ENCODE measurements at places on chromosomes 6 and 20. TPM values are rescaled to one million over a fixed set of nuclear protein-coding genes. Genes with fewer than 3 reads are reported as not detected.

GRCh38 chr6:53431704-53432103, 83.0 kb upstream of the ELOVL5 start:
- H3K27me3 ChIP-seq = no peaks in the 10 kb centered on the region
- H3K4me3 ChIP-seq = no peak overlapping the region
- no peaks in the 10 kb centered on the region for H3K36me3 ChIP-seq
- peaks cover 32% of the 10 kb centered on the region for H3K4me1 ChIP-seq

DNA sequence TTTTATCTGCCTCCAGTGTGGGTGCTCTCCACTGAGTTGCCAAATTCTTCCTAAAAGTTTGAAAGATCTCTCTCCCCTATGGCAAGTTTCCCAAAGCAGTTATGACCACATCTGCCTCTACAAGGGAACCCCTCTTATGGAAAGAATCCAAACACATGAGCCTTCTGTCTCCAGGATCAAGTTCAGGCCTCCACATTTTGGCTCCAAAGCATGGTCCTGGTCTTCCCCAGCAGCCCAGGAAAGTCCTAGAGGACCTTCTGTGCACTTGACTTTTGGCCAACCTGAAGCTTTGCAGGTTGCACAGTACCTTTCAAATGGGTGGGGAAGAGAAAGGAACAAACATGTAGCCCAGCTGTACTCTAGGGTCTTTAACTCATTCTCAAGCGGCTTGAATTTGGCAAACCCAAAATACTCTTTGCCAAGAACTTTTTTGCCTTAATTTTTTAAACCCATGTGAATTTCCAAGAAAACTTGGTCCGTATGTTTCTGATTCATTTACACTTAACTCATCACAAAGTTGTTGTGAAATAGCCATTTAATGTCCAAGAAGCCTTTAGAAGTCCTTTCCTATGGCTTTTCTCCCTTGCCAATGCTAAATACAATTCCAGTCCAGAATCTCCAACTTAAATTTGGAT, 240.1 kb upstream of the TBX18 start:
- no peak for DNase-seq
- H3K36me3 ChIP-seq = no peaks in the 10 kb centered on the region
- H3K27me3 ChIP-seq = no peaks in the 10 kb centered on the region
- no peaks in the 10 kb centered on the region for H3K4me1 ChIP-seq
- H3K27ac ChIP-seq = no peak overlapping the region
- no peak overlapping the region for H3K4me3 ChIP-seq

WFDC11 gene
- not detected for total RNA-seq

GRCh38 chr6:71474942-71475341, 186.3 kb downstream of the OGFRL1 start:
- peaks cover 2% of the 10 kb centered on the region for H3K4me1 ChIP-seq
- no peaks in the 10 kb centered on the region for H3K27me3 ChIP-seq
- DNase-seq = no peak
- no peaks in the 10 kb centered on the region for H3K36me3 ChIP-seq
- no peak overlapping the region for H3K27ac ChIP-seq
- no peak overlapping the region for H3K4me3 ChIP-seq

DNA sequence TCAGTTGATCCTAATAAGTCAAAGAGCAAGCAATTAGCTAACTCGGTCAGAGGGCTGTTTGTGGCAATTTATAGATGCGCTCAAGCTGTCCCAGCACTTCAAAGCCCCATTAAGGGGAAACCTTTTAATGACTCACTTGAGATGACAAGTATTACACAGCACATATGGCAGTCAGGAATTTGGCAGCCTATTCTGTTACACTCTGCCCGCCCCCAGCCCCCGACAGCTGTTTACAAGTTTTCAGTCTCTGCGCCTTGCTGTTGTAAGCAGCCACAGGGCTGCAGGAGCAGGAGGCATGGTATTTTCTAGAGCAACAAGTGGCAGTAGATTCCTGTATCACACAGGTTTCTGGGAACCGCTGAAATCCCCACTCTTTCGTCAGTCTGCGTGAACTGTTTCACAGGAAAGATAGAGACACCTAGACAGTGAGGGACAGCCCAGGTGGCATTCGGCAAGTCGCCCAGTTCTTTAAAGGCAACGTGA, 263.0 kb downstream of the FOXC1 start:
- no peaks in the 10 kb centered on the region for H3K4me1 ChIP-seq
- no peak overlapping the region for H3K27ac ChIP-seq
- H3K36me3 ChIP-seq = no peaks in the 10 kb centered on the region

DNA sequence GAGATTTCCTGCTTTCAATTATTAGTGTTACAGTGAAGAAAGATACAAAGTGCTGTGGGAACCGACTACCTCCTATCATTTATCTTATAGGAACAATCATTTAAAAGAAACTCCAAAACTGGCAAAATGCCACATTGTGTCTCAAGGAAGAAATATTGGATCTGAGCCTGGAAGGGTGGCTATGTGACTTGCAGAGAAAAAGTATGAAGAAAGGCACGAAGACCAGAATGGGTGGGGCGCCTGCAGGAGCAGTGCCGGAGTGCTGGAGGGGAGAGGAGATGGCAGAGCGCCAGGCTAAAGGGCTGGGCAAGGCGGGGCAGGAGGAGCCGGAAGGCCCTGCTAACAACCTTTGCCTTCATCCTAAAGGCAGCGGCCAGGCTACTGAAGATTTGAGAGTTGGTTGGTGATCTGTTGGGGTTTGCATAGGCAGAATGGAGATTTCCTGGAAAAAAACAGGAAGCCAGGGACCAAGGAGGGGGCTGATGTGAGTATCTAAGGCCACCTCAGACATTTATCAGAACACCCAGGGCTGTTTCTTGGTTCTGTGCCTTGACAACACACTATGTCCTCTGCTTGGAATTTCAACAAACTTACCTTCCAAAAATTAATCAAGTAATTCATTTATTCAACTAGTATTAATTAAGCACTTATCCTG, 125.6 kb downstream of the MAFB start:
- H3K4me1 ChIP-seq = no peaks in the 10 kb centered on the region
- peaks cover 1% of the 10 kb centered on the region for H3K27me3 ChIP-seq
- DNase-seq = no peak
- H3K27ac ChIP-seq = no peak overlapping the region
- H3K4me3 ChIP-seq = no peak overlapping the region

DNA sequence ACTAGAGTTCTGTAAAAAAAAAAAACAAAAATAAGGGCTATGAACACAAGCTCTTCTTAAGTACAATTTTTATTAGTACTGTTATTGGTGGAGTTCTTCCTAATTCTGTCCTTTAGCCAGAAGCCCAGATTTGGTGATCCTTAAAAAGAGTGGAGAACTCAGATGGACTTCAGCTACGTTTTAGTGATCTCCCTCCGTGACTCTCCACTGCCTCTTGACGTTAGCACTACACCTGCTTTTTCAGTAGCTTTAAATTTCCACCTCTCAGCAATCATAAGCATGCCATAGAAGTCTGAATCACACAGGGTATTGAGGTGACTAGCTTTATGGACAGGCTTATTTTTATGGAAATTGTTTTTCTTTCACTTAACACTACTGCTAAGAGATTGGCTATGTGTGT, 17.7 kb downstream of the DHX35 start:
- peaks cover 3% of the 10 kb centered on the region for H3K4me1 ChIP-seq
- DNase-seq = no peak
- H3K27ac ChIP-seq = no peak overlapping the region
- H3K27me3 ChIP-seq = no peaks in the 10 kb centered on the region
- H3K4me3 ChIP-seq = no peak overlapping the region

DNA sequence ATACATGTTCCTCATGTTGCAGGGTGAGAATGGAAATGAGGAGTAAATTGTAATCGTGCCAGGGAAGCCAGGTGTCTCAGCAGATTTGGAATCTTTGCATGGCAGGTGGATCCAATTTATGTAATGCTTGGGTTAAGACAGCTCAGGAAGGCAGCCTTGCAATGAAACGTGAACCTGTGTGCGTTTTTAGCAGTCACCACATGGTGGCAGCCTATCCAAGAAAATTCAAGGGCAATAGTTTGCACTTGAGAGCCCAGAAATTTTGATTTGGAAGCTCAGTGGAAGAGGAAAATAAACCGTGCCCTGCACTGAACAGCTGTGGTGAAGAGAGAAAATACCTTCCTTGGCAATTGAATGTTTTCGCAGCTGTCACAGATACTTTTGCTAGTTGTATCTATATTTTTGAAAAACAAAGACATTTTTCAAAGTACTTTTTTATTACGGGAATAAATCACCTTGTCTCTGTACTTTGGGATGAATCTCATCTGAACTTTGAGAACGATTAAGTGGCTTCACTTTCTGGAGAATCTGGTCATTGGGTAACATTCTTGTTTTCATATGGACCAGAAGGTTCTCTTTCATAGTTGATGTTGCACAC, 26.5 kb downstream of the MTHFD1L start:
- no peak overlapping the region for H3K27ac ChIP-seq
- H3K27me3 ChIP-seq = no peaks in the 10 kb centered on the region
- no peak overlapping the region for H3K4me3 ChIP-seq
- peaks cover 56% of the 10 kb centered on the region for H3K36me3 ChIP-seq
- peaks cover 29% of the 10 kb centered on the region for H3K4me1 ChIP-seq

FUCA2 gene
- 16.8 TPM for total RNA-seq

DNA sequence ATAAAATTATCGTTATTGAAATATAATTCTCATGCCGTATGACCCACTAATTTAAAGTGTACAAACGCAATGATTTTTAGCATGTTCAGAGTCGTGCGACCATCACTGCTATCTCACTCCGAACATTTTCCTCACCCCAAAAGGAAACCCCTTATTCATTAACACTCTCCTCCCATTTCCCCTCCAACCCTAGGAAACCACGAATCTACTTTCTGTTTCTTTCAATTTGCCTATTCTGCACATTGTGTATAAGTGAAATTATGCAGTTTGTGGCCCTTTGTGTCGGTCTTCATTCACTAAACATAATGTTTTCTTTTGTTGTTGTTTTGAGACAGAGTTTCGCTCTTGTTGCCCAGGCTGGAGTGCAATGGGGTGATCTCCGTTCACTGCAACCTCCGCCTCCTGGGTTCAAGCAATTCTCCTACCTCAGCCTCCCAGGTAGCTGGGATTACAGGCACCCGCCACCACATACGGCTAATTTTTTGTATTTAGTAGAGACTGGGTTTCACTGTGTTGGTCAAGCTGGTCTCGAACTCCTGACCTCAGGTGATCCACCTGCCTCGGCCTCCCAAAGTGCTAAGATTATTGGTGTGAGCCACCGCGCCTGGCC, 99.7 kb upstream of the ZNF217 start:
- H3K4me1 ChIP-seq = peaks cover 17% of the 10 kb centered on the region
- no peak for DNase-seq
- no peak overlapping the region for H3K27ac ChIP-seq

GRCh38 chr6:3939368-3939958, 90.3 kb downstream of the FAM50B start:
- H3K27ac ChIP-seq = no peak overlapping the region
- peaks cover 16% of the 10 kb centered on the region for H3K27me3 ChIP-seq
- no peaks in the 10 kb centered on the region for H3K4me1 ChIP-seq
- DNase-seq = no peak
- H3K4me3 ChIP-seq = no peak overlapping the region
- H3K36me3 ChIP-seq = no peaks in the 10 kb centered on the region

DNA sequence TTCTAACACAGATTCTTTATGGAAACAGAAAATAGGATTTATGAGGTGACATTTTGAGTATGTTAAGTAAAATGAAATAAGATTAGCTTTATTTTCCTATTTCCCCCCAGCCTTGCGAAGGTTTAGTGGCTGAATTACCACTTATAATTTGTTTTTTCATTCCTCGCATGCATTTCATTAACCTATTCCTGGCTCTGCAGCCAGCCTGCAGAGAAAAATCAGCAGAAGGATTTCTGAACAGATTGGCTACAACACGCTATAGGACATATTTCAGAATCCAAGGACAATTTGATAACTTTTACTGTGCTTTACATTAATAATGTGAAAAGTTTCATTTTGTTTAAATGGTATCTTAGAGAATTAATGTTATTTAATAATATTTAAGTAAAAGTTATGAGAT, 162.4 kb upstream of the MMS22L start:
- no peaks in the 10 kb centered on the region for H3K36me3 ChIP-seq
- no peak for DNase-seq
- peaks cover 5% of the 10 kb centered on the region for H3K27me3 ChIP-seq
- H3K4me1 ChIP-seq = no peaks in the 10 kb centered on the region

GRCh38 chr6:87184762-87185250, 29.4 kb downstream of the ZNF292 start:
- H3K36me3 ChIP-seq = peaks cover 19% of the 10 kb centered on the region
- peaks cover 71% of the 10 kb centered on the region for H3K4me1 ChIP-seq
- no peaks in the 10 kb centered on the region for H3K27me3 ChIP-seq
- no peak for DNase-seq
- no peak overlapping the region for H3K4me3 ChIP-seq
- peak overlapping the region; percentile 14 for H3K27ac ChIP-seq

CCR6 gene
- total RNA-seq = 5.1 TPM

- peaks cover 2% of the 10 kb centered on the region for H3K27me3 ChIP-seq
- peak overlapping the region; percentile 99 for H3K27ac ChIP-seq
- DNase-seq = peak; percentile 96
- H3K4me1 ChIP-seq = peaks cover 28% of the 10 kb centered on the region
- H3K4me3 ChIP-seq = peak overlapping the region; percentile 96
Measured at GRCh38 chr6:142946181-142946923, 1.4 kb upstream of the HIVEP2 start.

GINS1 gene
- 32.3 TPM for total RNA-seq

C6orf163 gene
- total RNA-seq = 1.1 TPM

- no peak overlapping the region for H3K27ac ChIP-seq
- no peak overlapping the region for H3K4me3 ChIP-seq
- H3K36me3 ChIP-seq = peaks cover 3% of the 10 kb centered on the region
- no peaks in the 10 kb centered on the region for H3K27me3 ChIP-seq
- peaks cover 3% of the 10 kb centered on the region for H3K4me1 ChIP-seq
Measured at GRCh38 chr6:44453146-44453545, 65.6 kb downstream of the CDC5L start.

GRCh38 chr6:5695260-5696245, 311.2 kb downstream of the NRN1 start:
- no peak overlapping the region for H3K27ac ChIP-seq
- no peak overlapping the region for H3K4me3 ChIP-seq
- H3K4me1 ChIP-seq = peaks cover 4% of the 10 kb centered on the region

DNA sequence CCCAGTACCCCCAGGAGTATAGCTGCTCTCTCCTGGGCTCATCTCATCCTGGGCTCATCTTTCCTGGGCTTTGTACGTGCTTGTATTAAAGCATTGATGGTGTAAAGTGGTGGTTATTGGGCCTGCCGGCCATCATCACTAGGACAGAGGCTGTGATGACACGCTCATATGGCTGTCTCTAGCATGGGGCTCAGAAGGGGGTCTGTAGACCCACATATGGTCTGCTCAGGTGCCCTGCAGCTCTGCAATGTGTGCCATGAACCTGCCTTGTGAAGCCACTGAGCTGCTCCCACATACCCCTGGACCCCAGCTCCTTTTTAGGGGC, 143.4 kb downstream of the CDC5L start:
- H3K27me3 ChIP-seq = peaks cover 8% of the 10 kb centered on the region
- DNase-seq = no peak
- no peak overlapping the region for H3K27ac ChIP-seq
- peaks cover 6% of the 10 kb centered on the region for H3K4me1 ChIP-seq

GRCh38 chr6:37285861-37286311, 27.9 kb upstream of the TMEM217 start:
- no peaks in the 10 kb centered on the region for H3K27me3 ChIP-seq
- DNase-seq = peak; percentile 61
- peaks cover 42% of the 10 kb centered on the region for H3K36me3 ChIP-seq
- peak overlapping the region; percentile 72 for H3K27ac ChIP-seq
- peaks cover 43% of the 10 kb centered on the region for H3K4me1 ChIP-seq
- H3K4me3 ChIP-seq = no peak overlapping the region

All from activated CD4-positive, alpha-beta memory T cell treated with anti-CD3 and anti-CD28 coated beads for 36 hours (primary cell).